ENCODE measurements at places on chromosomes 13 and 19.

GRCh38 chr19:11722414-11722813 lies 16.3 kb downstream of the ZNF823 start:
- no peak for DNase-seq

DNA sequence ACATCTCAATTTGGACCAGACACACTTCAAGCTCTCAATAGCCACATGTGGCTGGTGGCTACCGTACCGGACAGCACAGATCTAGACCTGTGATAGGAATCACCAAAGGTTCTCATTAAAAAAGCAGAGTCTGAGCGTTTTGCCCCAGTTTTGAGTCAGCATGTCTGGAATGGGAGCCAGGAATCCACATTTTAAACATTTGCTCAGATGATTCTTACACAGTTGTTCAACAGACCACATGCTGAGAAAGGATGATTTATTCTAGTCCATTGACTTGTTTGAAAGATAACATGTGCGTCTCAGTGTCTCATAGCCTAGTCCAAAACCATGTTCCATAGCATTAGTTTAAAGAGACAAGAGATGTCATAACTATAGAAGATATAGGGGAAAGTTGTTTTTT lies 53.4 kb downstream of the FLT3 start:
- DNase-seq = no peak

- no peak for DNase-seq
Observed at GRCh38 chr19:43782689-43783231, 2.0 kb upstream of the KCNN4 start.

DNA sequence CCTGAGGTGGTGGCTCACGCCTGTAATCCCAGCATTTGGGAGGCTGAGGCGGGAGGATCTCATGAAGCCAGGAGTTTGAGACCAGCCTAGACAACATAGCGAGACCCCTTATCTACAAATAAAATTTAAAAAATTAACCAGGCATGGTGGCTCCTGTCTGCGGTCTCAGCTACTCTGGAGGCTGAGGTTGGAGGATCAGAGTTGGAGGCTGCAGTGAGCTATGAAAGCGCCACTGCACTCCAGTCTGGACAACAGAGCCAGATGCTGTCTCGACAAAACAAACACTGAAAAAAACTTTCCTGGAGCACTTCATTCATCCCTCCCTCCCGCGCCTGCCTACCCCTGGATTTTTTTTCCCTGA lies 665 bp upstream of the ATG4D start:
- no peak for DNase-seq

DNA sequence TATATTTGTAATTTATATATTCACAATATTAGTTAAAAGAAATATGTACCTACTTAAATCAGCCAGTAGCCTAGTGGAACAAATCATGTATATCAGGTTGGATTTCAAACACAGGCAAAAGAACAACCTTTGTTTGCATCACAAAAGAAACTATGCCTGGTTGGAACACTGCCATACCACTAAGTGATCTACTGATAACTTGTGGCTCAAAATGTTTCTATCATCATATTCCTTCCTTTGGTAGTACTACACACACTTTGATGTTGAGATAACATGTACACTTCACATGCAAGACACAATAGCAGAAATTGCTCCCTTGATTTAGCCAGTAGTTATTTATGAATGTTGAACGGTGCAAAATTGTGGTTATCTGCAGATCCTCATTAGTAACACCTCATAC lies 146.0 kb upstream of the GPC6 start:
- DNase-seq = no peak

GRCh38 chr13:27406178-27406939 lies 18.1 kb upstream of the GTF3A start:
- DNase-seq = peak; percentile 56

GRCh38 chr19:49808711-49809159 lies 4.4 kb downstream of the FUZ start:
- DNase-seq = peak; percentile 79

GRCh38 chr13:27338816-27339215 lies 68.2 kb downstream of the RASL11A start:
- no peak for DNase-seq

- DNase-seq = peak; percentile 82
Observed at GRCh38 chr19:1069009-1069779, 2.2 kb downstream of the ARHGAP45 start.

DNA sequence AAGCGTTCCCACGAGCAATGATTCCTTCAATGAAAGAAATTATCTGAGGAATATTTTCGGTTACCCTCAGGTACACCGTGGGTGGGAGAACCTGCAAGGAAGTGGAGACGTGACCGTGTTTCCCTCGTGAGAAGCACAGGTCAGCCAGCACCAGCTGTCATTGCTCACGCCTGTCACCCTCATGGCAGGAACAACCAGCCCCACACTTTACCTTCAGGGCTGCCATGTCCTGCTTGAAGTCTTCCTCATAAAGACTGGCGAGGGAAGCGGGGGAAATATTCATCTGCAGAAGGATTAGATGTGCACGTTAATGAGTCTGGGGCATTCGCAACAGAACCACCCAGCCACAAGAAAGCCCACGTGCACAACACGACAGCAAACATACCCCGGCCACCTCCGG lies 18.2 kb downstream of the CARS2 start:
- DNase-seq = no peak

DNA sequence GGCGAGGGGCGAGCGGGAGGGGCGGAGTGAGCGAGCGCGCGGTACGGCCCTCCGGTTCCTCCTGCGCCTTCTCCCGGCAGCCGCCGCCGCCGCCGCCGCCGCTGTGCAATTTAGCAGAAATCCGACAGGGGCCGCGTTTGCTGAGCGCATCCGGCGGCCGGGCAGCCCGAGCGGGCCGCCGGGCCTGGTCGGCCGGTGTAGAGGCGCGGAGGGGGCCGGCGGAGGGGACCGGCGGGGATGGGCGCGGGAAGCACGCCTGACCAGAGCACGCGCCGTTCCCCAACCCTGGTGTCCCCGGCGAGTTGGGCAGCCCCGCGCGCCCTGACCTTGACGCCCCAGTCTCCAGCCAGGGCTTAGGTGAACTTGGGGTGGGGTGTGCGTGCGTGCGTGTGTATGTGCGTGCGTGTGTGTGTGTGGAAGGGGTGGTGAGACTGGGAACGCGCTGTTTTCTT lies 144.5 kb upstream of the ZNF536 start:
- DNase-seq = no peak

DNA sequence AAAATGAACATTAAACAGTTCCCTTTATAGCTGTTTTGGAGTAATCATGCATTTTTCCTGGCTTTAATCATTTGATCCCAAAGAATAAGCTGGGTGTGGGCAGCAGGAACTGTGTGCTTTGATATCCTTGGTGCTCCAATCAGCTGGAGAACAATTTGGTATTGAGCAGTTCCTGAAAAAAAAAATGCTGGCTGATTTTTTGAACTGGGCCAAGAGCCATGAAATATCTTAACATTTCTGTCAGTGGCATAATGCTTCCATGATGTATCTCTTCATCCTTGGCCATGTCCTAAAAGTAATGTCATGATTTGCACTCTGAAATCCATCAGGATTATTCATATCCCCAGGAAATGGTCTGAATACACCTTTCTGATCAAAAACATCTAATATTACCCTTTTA lies 134.7 kb downstream of the LHFPL6 start:
- no peak for DNase-seq

GRCh38 chr13:110784704-110785103 lies 71.2 kb downstream of the ING1 start:
- no peak for DNase-seq
